Stimulated activated CD4-positive, alpha-beta T cell treated with anti-CD3 and anti-CD28 coated beads, TNF-alpha, amount 100 ng/mL, for 24 hours (primary cell): ENCODE measurements at places on chromosomes 12 and 14.

DNA sequence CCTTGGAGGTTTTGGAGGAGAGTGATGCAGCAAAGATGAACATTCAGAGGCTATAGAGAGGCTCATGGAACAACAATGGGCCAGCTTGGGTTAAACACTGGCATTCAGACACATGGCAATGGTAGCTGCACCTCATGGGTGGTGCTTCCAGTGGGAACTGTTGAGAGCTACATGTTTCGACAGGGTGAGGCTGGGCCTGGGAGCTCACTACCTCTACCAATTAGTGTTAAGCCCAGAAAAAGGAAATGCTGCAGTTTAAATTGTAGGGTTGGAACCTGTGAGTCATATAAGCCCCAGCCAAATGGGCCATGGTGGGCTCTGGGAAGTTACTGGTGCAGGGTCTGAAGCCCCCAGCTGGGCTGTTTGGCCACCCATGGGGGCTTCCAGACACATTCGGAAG is 279.7 kb downstream of the ZFP36L1 start:
- DNase-seq, result no peak

- DNase-seq, result no peak
These were observed 11.8 kb downstream of the P2RX7 start for GRCh38 chr12:121144416-121144914.

GRCh38 chr12:98721204-98721702 is 76.2 kb downstream of the APAF1 start:
- no peak for DNase-seq

DNA sequence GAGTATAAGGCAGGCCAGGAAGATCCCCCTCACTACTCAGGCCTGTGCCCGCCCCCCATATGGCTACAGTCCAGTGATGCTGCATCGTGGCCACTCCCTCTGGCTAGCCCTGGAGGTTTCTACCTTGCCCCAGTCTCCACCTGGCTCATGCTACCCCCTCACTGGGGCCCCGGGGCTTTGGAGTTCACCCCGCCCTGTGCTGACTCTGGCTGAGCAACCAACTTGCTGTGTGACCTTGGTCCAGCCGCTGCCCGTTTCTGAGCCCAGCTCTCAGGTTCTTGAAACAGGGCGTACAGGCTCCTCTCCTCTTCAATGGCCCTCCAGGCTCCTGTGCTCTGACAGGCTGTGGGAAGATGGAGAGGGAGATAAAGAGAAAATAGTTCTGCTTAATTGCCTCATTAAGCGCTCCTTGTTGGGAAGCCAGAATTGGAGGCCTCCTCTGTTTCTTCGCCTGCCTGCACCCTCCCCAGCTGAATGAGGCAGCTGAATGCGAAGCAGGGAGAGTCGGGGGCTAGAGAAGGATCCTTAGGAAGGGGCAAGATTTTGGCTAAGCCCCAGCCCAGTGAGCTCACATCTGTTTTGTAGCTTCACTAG is 138.2 kb upstream of the NCOR2 start:
- no peak for DNase-seq

DNA sequence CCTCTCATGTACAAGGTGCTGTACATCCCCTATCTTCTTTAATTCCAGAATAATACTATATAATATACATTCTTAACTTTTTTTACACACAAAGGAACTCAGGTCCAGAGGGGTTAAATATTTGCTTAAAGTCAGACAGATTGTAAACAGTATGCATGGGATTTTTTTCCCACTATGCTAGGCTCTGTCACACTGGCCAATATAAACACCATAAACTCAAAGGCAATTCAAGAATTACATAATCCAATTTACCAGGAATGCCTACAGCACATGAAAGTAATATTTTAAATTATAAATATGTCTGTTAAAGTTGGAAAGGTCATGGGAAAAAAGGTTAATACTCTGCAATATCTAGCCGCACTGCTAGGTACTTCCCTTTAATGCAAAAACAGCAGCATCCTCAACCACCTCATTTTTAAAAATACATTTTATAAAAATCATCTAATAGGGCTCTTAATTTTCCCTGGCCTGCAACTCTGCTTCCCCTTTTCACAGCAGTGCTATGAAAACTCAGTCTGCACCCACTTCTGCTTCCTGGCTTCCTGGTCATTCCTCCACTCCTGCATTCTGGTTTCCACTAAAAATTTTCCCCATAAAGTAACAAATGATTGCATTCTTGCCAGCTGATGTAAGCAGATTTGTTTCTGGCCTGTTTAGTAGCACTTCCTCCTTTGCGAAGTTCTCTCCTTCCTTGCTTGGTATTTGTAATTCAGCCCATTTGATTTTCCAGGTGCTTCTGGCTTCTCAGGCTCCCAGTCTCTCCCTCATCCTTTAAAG is 128.1 kb downstream of the ITPR2 start:
- no peak for DNase-seq

GRCh38 chr12:105470102-105470501 is 139.6 kb downstream of the C12orf75 start:
- no peak for DNase-seq

- no peak for DNase-seq
These were observed 48.3 kb downstream of the SPRING1 start for GRCh38 chr12:116689521-116689920.

GRCh38 chr14:44029933-44030332 is 477.1 kb downstream of the FSCB start:
- no peak for DNase-seq

- no peak for DNase-seq
These were observed 173.3 kb downstream of the PPM1H start for GRCh38 chr12:62761658-62762057.

- DNase-seq, result no peak
These were observed 11.9 kb upstream of the LRP1-AS start for GRCh38 chr12:57159311-57159710.

- no peak for DNase-seq
These were observed 37.5 kb downstream of the TTC7B start for GRCh38 chr14:90778571-90779255.

DNA sequence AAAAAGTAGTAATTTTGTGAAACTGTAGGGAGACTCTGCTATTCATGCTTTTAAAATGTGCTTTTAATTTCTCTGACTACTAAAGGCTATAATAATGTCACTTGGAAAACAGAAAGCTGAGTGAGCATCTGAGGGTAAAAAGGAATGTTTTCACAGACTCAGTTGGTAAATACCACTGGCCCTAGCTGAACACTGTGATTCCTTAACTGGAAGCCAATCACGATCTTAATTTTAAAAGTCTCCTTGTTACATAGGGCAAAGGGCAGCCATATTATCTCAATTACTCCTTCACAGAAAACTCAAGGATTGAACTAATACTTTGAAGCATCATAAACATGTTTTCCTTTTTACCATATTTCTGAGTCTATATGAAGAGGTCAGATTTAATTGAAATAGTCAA is 41.9 kb downstream of the PAWR start:
- DNase-seq, result no peak

DNA sequence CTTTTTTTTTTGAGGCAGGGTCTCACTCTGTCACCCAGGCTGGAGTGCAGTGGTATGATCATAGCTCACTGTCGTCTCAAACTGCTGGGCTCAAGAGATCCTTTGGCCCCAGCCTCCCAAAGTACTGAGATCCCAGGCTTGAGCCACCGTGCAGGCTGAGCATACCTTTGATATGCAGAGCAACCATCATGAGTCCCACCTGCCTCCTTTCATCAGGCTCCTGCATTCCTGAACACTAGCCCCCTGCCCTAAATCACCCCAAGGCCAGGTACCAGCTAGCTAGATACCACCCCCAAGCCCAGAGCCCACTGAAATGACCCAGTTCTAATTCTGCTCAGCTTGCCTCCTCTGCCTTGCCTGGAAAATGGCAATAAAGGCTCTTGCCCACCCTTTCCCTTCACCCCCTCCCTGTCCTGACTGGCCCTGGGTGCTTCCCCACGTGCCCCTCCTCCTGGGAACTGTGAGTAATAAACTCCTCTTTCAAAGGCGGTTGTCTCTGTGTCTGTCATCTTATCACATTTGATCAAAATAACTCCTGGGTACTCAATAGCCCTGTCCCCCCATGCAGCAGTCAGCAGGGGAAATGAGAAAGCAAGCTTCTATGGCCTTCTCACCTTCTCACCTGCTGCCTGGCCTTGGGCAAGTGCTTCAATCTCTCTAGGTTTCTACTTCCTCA is 6.4 kb upstream of the BRF1 start:
- DNase-seq, result no peak

DNA sequence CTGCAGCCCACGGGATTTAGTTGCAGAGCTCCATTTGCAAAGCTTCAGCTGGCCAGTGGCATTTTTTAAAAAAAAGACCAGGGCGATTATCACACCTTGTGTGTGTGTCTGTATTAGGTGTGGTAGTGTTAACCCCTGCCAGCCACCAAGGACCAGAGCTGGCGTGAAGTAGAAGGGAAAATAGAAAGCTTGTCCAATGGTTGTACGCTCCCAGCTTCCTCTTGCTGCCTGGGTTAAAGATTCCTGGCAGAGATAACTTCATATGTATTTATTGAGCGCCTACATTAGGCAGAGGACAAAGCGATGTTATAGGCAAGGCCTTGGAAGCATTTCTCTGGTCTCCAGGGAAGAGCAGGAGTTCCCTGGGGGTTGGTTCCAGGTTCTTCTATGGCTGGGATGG is 3.2 kb downstream of the JDP2 start:
- no peak for DNase-seq

GRCh38 chr12:124125203-124125871 is 152.3 kb downstream of the ZNF664 start:
- no peak for DNase-seq

DNA sequence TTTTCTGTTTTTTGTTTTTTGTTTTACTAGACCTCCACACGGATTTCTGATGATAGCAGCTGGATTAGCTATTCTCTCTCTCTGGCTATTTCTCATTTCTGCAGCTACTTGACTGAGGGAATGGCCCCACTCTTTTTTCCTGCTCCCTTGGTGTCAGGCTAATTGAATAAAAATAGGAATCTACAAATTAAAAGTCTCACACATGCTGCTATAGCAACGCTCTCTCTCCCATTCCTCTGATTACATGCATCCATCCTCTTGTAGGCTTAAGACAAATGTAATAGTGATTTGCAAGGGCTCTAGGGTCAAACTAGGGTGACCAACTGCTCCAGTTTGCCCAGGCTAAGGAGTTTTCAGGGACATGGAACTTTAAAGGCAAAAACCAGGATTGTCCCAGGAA is 221.8 kb downstream of the PHLDA1 start:
- DNase-seq, result no peak

- DNase-seq, result no peak
These were observed 5.5 kb upstream of the CCDC175 start for GRCh38 chr14:59582161-59582560.
